ENCODE measurements at places on chromosomes 4 and X.

GRCh38 chr4:151721466-151721865, 39.3 kb downstream of the GATB start:
- DNase-seq = no peak

- no peak for DNase-seq
These were observed 13.0 kb upstream of the C1GALT1C1 start for GRCh38 chrX:120642871-120643270.

DNA sequence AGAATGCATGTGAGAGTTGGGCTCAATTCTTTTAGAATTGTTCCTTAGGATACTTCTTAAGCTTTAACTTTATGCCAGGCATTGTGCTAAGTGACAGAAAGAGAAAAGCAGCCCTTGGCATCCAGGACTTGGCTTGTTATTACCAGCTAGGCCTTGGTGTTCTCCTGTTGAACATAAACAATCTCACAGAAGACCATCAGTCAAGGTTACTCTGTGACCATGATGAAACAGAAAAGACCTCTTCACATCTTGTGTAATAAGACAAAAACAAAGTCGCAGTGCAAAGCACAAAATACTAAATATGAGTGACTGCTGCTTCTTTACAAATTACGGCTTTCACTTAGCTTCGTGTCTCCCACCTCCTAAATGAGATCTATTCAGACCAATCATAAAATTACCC, 71.6 kb downstream of the CHIC2 start:
- no peak for DNase-seq

DNA sequence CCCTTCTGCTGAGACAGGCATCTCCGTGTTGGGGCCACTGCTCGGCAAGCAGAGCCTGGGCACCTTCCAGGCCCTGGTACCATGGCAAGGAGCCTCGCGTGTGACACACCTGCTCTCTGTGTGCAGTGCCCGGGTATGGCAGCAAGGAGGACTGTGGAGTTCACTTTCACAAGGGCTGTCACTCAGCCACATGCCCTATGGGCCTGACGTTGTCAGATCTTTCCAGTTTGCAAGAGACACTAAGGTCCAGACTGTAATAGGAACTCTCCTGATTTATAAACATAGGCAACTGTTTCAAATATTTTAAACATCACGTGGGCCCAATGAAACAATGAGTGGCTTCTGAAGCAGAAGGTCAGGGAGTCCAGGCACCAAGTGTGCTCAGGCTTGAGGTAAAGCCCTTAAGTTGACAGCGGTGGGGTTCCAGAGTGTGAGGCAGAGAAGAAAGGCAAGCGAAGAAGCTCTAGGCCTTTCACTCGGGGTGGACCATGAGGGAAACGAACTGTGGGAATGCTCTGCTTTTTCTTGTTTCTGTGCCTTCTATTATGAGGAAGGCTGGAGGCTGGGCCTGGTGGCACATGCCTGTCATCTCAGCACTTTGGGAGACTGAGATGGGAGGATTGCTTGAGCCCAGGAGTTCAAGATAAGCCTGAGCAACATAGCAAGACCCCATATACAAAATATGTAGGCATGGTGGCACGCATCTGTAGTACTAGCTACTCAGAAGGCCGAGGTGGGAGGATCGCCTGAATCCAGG, 108.6 kb upstream of the TRIM2 start:
- no peak for DNase-seq

DNA sequence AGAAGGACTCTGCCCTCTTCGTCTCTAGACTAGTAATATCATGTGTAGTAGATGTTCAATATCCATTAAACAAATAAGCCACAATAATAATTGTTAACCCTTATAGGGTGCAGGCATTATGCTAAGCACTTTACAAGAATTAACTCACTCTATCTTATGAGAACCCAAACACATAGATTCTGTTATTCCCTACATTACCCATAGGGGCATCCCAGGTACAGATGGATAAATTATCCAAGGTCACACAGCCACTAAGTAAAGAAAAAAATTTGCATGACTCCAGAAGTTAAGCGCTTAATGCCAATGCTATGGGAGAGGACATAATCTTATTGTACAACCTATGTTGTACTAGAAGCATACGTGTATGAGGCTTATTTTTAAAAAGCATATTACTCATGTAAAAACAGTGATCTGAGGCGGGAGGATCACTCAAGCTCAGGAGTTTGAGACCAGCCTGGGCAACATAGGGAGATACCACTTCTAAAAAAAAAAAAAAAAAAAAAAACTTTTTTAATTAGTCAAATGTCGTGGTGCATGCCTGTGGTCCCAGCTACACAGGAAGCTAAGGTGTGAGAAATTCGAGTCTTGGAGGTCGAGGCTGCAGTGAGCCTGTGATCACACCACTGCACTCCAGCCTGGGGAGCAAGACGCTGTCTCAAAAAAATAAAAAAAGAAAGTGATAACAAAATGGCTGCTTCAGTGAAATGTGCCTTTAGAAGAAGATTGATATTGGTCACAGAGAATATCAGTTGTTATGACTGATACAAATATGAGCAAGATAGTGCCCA, 13.6 kb downstream of the LDB2 start:
- DNase-seq = no peak

DNA sequence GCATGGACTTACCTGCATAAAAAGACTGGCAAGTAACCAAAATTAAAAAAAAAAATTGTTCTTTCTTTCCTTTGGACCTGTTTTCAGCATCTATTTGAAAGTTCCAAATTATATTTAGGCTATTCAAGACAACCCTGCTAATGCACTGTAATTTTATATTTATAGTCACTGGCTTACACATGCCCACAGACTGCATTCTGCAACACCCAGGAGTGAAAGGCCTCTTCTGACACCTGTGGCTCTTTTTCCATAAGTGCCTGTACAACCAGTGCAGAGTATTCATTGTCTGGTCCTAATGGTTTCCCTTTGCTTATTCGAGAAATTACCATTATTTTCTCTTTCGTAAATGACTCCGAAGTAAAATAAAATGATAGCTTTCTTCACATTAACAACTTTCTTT, 143.3 kb downstream of the RNF150 start:
- DNase-seq = no peak

- DNase-seq = no peak
These were observed 13.2 kb upstream of the HAND2 start for GRCh38 chr4:173543266-173543665.

DNA sequence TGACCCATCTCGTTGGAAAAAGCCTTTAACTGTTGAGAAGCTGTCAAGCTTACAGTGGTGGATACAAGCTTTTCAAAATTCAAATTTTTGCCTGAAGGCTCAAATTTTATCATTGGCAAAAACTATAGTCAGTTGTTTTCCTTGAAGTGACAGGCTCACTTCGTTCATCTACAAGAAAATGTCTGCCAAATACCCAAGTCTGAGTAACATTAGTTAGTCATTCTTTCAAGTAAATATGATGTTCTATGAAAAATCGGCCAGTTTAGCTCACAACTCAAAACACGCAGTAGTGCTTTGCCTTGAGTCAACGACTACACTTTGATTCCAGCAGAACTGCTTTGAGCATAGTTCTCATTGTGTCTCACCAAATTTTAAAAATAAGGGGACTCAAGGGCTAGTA, 170.3 kb upstream of the MAMLD1 start:
- no peak for DNase-seq

DNA sequence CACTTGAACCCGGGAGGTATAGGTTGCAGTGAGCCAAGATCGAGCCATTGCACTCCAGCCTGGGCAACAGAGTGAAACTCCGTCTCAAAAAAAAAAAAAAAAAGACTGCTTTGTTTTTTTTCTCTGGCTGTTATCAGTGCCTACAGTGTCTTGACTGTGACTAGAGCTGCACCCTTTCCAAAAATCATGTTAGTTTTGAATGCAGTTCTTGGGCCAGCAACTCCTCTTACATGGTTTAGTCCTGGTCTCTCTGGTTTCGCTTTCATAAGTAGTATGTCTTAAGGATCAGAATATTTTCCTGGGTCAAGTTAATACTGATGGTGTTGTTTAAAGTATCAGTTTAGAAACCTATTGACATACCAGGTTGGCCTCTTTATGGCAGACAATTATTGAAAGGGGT, 34.2 kb upstream of the NALF2 start:
- DNase-seq = no peak

DNA sequence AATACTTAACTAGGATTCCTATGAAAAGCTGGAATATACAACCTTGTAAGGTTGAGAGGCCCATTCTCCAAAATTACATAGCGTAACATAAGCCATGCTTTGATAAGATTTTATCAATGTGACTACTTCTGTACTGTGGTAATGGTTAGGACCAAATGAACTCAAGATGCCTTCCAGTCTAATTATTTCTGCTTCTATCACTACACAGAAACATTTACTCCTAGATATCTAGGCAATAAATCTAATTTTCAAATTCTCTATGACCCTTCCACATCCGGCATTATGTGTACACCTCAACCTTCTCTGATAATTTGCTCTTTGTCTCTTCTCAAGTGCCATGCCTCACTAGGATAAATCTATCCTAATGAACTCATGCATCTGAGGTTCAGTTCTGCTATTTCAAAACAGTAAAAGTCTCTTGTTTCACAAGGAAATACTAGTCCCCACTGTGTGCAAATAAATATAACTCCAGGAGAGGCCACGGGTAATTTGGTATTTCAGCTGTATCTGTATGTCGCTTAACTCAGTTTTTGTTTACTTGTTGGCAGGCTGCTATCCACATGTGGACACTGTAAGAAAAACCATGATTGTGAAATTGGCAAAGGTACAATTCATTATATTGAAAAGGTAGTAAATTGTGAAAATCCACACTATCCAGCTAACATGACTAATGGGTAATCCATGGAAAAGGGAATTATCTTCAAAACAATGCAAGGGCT, 93.3 kb downstream of the PRDM5 start:
- DNase-seq = no peak

DNA sequence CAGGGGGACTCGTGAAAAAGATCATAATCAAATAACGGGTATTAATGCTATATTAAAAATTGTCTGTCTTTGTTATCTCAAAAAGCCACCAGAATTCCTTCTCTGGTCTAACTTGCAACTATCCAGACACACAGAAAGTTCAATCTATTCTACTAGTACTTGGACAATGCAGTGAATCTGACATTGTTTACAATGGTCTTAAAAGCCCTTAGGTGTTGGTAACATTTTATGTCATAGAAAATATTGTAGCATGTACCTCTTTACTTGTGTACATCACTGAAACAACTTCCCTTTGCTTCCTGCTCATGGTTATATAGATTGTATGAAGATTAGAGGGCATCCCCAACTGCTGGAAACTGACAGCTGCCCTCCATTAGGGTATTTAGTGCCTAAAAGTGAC, 71.1 kb upstream of the PPP3CA start:
- no peak for DNase-seq

DNA sequence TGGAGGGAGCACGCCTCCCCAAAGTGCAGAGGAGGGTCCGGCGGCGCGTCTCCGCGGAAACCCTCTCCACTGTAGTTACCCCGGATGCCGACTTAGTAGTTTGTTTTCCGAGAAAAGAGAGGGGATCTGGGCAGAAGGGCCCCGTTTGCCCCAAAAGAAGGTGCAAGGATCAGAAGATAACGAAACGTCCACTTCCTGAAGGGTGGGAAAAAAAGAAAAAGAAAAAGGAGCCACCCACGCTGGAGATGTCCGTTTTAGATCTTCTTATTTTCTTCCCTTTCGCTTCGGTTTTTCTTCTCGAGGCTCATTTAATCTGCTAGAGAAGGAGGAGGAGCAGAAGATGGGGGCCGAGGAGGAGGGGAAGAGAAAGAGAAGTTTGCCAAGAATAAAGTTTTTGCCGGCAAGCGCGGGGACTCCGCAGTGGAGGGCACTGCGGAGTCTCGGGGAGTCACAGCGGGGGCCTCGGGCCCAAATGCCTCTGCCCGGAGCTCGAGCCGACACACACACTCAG, 517 bp downstream of the LEF1 start:
- no peak for DNase-seq

- DNase-seq = no peak
These were observed 18.2 kb downstream of the CLOCK start for GRCh38 chr4:55528491-55528890.

DNA sequence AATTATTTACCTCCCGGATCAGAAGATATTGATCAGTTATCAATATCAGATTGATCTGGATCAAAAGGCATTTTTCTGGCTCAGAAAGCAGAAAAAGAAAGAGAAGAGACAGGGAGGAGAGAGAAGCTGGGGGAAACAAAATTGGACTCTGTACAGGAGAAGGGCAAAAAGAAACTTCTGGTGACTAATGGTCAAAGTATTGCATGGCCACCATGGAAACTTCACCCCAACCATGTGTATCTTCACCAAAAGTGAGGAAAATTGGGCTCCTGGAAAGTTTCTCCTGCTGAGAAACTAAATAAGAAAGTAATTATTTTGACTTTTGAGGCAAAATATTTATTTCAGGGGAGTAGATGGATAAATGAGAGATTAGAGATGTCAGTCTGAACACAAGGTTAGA, 33.9 kb downstream of the RNF150 start:
- no peak for DNase-seq

GRCh38 chrX:973010-973632, 239.3 kb downstream of the CRLF2 start:
- no peak for DNase-seq

DNA sequence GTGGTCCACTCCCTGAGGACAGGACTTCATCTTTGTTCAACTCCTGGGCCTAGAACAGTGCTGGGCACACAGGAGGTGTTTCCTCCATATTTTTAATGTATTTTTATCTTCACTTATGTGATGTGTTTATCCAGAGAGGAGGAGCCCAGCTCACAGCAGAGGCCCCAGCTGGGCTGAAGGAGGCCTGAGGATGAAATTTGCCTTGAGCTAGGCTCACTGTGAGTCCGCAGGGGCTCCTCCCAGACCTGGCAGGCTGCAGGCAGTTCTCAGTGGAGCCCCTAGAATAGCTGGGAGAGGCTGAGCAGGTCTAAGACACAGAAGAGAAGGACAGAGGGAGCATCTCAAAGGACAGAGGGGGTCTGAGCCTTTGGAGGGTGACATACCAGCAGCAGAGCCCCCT, 26.8 kb downstream of the C4orf50 start:
- DNase-seq = no peak

GRCh38 chr4:57080781-57081650, 29.2 kb downstream of the IGFBP7 start:
- no peak for DNase-seq

DNA sequence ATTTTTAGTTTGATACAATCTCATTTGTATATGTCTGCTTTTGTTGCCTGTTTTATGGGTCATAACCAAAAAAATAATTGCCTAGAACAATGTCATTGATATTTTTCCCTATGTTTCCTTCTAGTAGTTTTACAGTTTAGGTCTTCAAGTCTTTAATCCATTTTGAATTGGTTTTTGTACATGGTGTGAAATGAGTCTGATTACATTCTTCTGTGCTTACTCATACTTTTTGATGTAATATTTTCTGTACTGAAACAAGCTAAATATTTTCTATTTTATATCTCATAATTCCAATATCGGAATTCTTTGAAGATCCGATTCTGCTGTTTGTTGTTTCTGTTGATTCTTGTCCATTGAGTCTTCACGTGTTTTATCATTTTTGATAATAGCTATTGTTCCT, 10.6 kb downstream of the TMEM156 start:
- no peak for DNase-seq

- no peak for DNase-seq
These were observed 73.9 kb downstream of the SLC34A2 start for GRCh38 chr4:25729564-25729963.

DNA sequence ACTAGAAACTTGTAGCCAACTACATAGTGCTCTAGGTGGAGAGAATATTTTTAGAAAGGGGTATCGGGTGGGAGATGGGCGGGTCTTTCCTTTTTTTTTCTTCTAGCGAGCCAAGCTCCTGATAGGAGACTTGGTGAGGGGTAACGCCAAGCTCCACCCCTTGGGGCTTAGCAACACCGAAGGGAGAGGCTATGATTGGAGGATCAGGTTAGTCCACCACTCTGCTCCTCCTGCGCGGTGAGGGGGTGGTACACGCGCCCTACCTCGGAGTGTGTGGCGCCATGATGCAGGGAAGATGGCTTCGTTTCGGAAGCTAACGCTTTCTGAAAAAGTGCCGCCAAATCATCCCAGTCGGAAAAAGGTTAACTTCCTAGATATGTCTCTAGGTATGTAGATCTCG, at the start of gene LUZP4:
Gene LUZP4 (plus strand): TSS at position 251 of the 400 bp plus-strand sequence. CDS start 45 bp downstream, at position 296.
- DNase-seq = no peak

Measured in hematopoietic multipotent progenitor cell treated with erythropoietin and hydrocortisone succinate and interleukin-3 and kit ligand, for 15 days (in vitro differentiated cells).